ENCODE measurements at places on chromosomes 1 and 21. TPM values are rescaled to one million over a fixed set of nuclear protein-coding genes. Genes with fewer than 3 reads are reported as not detected.
A peak's percentile ranks its signal among the peaks of the same experiment; 100 is the strongest.

DNA sequence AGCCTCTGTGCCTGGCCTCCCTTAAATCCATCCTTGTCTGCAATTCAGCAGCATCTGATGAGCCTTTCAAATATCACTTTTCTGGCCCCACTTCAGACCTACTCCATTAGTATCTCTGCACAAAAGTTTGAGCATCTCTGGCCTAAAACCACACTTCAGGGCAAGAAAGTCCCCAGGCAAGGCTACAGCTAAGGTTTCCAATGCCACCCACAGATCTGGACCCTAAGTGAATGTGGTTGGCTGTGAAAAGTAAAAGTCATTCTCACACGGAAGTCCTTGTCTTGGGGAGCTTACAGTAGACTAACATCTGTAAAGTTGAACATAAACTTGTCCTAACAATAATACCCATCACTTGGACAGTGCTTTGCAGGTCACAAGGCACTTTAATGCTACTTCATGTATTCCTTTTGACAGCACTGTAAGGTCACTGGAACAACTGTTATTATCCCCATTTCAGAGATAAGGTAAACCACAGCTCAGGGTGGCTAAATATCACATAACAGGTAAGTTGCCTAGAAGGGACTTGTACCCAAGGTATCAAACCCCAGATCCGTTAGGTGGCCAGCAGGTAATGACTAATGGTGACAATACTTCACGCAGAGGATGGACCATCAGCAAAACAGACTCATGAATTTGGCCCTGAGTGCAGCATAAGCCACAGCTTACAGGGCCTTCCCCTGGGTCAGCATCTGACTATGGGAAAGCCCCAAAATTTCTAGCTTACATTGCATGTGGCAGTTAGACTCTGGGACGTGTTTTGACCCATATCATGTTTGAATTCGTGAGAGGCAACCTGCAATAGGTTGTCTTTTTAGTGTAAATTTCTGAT lies 356.0 kb downstream of the HHAT start:
- no peaks in the 10 kb centered on the region for H3K27me3 ChIP-seq
- no peaks in the 10 kb centered on the region for H3K36me3 ChIP-seq
- H3K4me3 ChIP-seq, result no peak overlapping the region
- no peak for DNase-seq
- no peaks in the 10 kb centered on the region for H3K4me1 ChIP-seq

Gene CHRM3
- total RNA-seq, result 17.6 TPM

GRCh38 chr1:84434801-84435549 lies 36.7 kb downstream of the DNASE2B start:
- H3K4me1 ChIP-seq, result no peaks in the 10 kb centered on the region
- no peak overlapping the region for H3K27ac ChIP-seq
- no peaks in the 10 kb centered on the region for H3K27me3 ChIP-seq
- DNase-seq, result no peak

- DNase-seq, result no peak
- no peaks in the 10 kb centered on the region for H3K36me3 ChIP-seq
- H3K27me3 ChIP-seq, result no peaks in the 10 kb centered on the region
- no peaks in the 10 kb centered on the region for H3K4me1 ChIP-seq
- no peak overlapping the region for H3K4me3 ChIP-seq
- H3K27ac ChIP-seq, result no peak overlapping the region
Measured at GRCh38 chr21:33112151-33112550, 42.2 kb downstream of the OLIG1 start.

DNA sequence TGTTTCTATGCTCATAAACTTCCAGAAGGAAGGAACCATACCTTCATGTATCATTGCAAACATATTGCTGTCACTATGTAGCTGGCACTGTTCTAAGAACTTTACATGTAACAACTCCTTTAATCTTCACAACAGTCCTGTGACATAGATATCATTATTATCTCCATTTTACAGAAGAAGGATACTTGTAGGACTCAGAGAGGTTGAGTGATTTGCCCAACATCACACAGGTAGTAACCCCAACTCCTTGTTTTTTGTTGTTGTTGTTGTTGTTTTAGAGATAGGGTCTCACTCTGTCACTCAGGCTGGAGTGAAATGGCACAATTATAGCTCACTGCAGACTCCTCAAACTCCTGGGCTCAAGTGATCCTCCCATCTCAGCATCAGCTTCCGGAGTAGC lies 7.6 kb upstream of the TRIT1 start:
- H3K27ac ChIP-seq, result no peak overlapping the region
- H3K4me1 ChIP-seq, result no peaks in the 10 kb centered on the region
- no peak overlapping the region for H3K4me3 ChIP-seq
- H3K36me3 ChIP-seq, result no peaks in the 10 kb centered on the region
- H3K27me3 ChIP-seq, result no peaks in the 10 kb centered on the region

DNA sequence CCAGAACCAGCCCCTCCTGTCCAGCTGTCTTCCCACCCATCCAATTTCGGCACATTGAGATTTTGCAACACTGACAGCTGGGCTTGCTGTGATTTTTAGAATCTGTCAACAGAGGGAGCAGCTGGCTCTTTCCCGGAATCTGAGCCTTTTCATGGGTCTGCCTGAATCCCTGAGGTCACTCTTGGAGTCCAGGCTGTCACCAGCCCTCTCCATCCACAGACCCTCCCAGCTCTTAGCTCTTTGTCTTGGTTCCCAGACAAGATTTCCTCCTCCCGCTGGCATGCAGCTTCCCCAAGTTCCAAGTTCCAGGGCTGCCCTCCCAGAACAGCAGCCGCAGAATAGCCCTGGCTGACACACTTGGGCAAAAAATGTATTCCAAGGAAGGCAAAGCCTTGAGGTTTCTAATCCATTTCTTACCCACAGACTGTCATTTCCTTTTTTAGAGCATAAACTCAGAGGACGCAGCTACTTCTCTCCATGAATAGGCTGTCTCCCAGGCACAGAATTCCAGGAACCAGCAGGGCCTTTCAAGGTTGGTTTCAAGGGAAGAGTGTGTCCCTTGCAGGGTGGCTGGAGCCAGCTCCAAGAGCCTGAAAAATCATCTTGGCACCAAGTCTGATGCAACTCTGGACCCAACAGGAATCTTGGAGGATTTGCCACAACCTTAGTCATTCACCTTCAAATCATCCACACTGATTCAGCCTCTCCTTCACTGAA lies 7.1 kb upstream of the TMEM61 start:
- H3K4me1 ChIP-seq, result no peaks in the 10 kb centered on the region
- H3K27ac ChIP-seq, result no peak overlapping the region
- H3K27me3 ChIP-seq, result no peaks in the 10 kb centered on the region
- H3K4me3 ChIP-seq, result no peak overlapping the region

Gene DDX20
- 11.2 TPM for total RNA-seq

- H3K4me1 ChIP-seq, result no peaks in the 10 kb centered on the region
- no peaks in the 10 kb centered on the region for H3K27me3 ChIP-seq
- no peak overlapping the region for H3K27ac ChIP-seq
Measured at GRCh38 chr1:79595931-79596330, 589.4 kb upstream of the ADGRL4 start.

DNA sequence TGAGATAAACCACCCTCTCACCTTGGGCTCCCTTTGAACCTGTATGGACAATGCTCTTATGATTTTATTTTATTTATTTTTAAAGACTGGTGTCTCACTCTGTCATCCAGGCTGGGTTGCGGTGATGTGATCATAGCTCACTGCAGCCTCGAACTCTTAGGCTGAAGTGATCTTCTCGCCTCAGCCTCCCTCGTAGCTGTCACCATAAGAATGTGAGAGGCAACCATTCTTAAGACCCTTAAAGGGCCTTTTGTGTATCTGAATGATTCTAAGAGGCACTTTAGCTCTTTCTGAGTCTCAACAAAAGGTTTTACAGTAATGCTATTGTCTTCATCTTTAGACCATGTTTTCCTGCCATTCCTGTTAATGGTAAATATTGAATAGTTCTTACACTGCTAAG lies 67.0 kb downstream of the IVNS1ABP start:
- no peaks in the 10 kb centered on the region for H3K27me3 ChIP-seq
- DNase-seq, result no peak
- no peaks in the 10 kb centered on the region for H3K36me3 ChIP-seq
- H3K4me1 ChIP-seq, result no peaks in the 10 kb centered on the region
- no peak overlapping the region for H3K27ac ChIP-seq

GRCh38 chr1:165629848-165630628 lies 996 bp upstream of the MGST3 start:
- H3K36me3 ChIP-seq, result no peaks in the 10 kb centered on the region
- no peaks in the 10 kb centered on the region for H3K27me3 ChIP-seq
- H3K4me1 ChIP-seq, result peaks cover 5% of the 10 kb centered on the region
- peak overlapping the region; percentile 84 for H3K4me3 ChIP-seq
- peak overlapping the region; percentile 85 for H3K27ac ChIP-seq

Gene HYI
- total RNA-seq, result 79.0 TPM

GRCh38 chr1:1136547-1137230 lies 20.8 kb upstream of the C1orf159 start:
- DNase-seq, result no peak
- H3K27me3 ChIP-seq, result no peaks in the 10 kb centered on the region
- H3K36me3 ChIP-seq, result no peaks in the 10 kb centered on the region

Data from ovary (tissue), 10 donors.